Endothelial cell of umbilical vein (primary cell): ENCODE measurements at places on chromosomes 13 and 19. TPM values are rescaled to one million over a fixed set of nuclear protein-coding genes. Genes with fewer than 3 reads are reported as not detected.

DNA sequence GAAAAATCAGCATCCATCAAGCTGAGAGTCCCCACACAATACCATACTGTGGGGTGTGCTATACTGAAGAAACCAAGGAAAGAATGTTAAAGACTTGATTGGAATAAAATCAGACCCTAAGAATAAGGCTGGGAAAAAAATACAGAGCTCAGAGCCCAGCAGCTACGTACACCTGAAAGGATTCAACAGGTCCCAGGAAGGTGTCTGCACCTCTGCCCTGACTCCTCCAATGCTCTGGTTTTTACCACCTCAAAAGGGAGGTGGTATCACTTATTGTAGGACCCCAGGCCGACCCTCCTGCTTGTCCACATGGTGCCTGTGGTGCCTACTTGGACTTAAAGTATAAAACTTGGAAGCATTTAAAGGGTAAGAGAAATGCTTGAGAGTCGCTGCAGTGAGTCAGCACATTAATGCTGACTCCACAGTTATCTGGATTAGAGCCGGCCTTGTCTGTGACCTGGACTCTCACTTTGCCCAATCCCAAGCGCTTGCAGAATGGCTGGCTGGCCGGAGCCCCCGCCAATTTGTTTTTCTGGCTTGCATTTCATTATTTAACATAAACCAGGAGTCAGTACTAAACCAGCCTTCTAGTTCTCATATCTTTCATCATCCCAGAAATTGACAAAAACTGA is 110.1 kb downstream of the FGF14 start:
- no peak overlapping the region for H3K4me3 ChIP-seq
- no peaks in the 10 kb centered on the region for H3K4me1 ChIP-seq
- H3K36me3 ChIP-seq = no peaks in the 10 kb centered on the region
- no peak overlapping the region for H3K27ac ChIP-seq

GTF3A gene
- total RNA-seq = 71.2 and 73.3 TPM in 2 replicates

DNA sequence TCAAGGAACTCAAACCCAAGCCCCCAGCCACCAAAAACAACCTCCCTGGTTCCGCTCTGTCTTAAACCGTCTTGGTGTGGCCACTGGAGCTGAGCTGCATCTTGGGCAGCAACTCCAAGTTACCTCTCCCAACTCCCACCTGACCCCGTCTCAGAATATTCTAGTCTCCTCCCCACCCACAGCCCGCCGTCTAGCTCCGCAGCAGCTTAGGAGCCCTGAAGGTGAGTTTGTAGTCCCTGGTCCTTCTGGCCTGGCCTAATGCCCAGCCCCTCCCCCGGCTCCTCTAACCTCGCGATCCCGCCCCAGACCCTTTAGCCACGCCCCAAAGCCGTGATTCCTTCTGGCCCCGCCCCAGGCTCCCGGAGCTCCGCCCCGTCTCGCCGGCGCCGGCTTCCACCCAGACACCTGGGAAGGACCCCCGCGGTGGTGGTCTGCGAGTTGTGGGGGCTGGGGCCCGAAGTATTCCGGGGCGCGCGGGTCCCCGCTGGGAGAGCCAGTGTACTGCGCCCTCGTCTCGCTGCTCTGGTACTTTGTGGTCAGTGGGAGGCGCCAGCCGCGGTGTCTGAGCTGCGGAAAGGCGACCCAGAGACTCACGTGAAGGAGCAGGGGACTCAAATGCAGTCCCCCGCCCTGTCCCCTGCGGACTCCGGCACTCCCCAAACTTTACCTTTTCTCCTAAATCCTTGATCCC is 2.5 kb upstream of the LHB start:
- peak; percentile 42 for DNase-seq
- H3K27ac ChIP-seq = no peak overlapping the region
- H3K36me3 ChIP-seq = no peaks in the 10 kb centered on the region
- peaks cover 10% of the 10 kb centered on the region for H3K4me1 ChIP-seq

DNA sequence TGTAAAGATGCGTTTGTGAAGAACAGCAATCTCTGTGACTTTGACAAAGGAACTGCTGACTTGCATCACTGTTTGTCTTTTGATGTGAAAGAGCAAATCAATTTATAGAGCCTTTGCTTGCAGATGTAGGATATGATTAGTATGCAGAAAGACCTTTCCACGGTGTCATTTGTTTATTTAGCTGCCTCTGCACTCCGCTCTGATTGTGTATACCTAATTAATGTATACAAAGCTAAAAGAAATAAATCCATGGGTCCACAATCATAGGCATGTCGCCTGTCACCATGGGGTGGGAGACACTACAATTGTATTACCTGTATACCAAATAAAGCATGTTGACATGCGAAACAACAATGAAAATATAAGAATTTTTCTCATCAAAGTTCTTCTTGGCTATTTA is 410.7 kb downstream of the MZT1 start:
- no peaks in the 10 kb centered on the region for H3K4me1 ChIP-seq
- H3K27ac ChIP-seq = no peak overlapping the region
- DNase-seq = no peak
- no peaks in the 10 kb centered on the region for H3K36me3 ChIP-seq
- no peaks in the 10 kb centered on the region for H3K27me3 ChIP-seq

GRCh38 chr19:19943848-19944582 is 43.3 kb downstream of the ZNF93 start:
- no peak for DNase-seq
- no peak overlapping the region for H3K4me3 ChIP-seq
- no peaks in the 10 kb centered on the region for H3K27me3 ChIP-seq
- no peaks in the 10 kb centered on the region for H3K4me1 ChIP-seq

TPTE2 gene
- not detected in 2 replicates for total RNA-seq

CLEC17A gene
- not detected in 2 replicates for total RNA-seq

MAG gene
- not detected in 2 replicates for total RNA-seq

DNA sequence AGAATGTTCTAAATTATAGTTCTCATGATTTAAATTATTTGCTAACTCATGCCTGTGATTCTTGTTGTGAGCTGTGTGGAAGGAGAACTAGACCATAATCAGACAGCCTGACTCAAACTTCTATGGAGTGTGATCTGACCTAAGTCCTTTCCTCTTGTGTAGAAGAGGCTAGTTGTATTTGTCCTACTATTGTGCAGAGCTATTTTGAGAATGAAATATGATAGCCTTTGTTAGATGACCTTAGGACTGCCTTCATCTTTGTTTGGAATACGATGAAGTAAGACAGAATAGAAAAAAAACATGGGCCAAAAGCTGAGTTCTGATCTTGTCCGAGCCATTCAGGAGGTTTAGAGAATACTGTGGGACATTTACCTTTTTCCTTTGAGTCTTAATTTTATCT is 119.4 kb downstream of the STOML3 start:
- H3K27ac ChIP-seq = no peak overlapping the region
- no peaks in the 10 kb centered on the region for H3K36me3 ChIP-seq
- H3K4me3 ChIP-seq = no peak overlapping the region
- peaks cover 3% of the 10 kb centered on the region for H3K27me3 ChIP-seq
- no peaks in the 10 kb centered on the region for H3K4me1 ChIP-seq

GRCh38 chr13:81568824-81569223 is 1227.9 kb upstream of the SPRY2 start:
- no peak overlapping the region for H3K27ac ChIP-seq
- H3K4me1 ChIP-seq = no peaks in the 10 kb centered on the region
- H3K36me3 ChIP-seq = no peaks in the 10 kb centered on the region
- no peaks in the 10 kb centered on the region for H3K27me3 ChIP-seq

TJP3 gene
- total RNA-seq = not detected in 2 replicates

GRCh38 chr13:20923272-20923671 is 20.7 kb upstream of the XPO4 start:
- H3K4me1 ChIP-seq = no peaks in the 10 kb centered on the region
- H3K4me3 ChIP-seq = no peak overlapping the region
- H3K27ac ChIP-seq = no peak overlapping the region
- no peak for DNase-seq
- no peaks in the 10 kb centered on the region for H3K27me3 ChIP-seq

TMEM255B gene
- total RNA-seq = 85.0 and 105 TPM in 2 replicates

SELENOV gene
- not detected in 2 replicates for total RNA-seq

CDADC1 gene
- total RNA-seq = 9.1 and 9.9 TPM in 2 replicates

MCF2L gene
- total RNA-seq = 0.58 TPM in 1 of 2 replicates, not detected in the other

DNA sequence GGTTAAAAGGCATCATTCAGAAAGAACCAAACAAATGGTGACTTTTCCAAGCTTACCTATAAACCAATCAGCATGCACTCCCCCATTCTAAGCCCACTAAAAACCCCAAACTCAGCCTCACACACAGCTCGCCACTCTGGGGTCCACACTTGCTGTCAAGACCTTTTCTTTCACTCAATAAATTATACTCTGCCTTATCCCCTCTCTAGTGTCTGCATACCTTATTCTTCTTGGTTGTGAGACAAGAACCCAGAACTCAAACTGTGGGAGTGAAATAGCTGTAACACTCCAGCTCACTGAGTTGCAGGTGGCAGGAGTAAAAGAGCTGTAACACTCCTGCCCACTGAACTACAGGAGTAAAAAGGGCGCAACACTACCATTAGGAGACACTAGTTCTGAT is 559.0 kb downstream of the TBC1D4 start:
- no peak overlapping the region for H3K27ac ChIP-seq
- no peak for DNase-seq
- H3K4me3 ChIP-seq = no peak overlapping the region
- no peaks in the 10 kb centered on the region for H3K36me3 ChIP-seq
- H3K4me1 ChIP-seq = no peaks in the 10 kb centered on the region

LILRA1 gene
- total RNA-seq = not detected in 2 replicates

DNA sequence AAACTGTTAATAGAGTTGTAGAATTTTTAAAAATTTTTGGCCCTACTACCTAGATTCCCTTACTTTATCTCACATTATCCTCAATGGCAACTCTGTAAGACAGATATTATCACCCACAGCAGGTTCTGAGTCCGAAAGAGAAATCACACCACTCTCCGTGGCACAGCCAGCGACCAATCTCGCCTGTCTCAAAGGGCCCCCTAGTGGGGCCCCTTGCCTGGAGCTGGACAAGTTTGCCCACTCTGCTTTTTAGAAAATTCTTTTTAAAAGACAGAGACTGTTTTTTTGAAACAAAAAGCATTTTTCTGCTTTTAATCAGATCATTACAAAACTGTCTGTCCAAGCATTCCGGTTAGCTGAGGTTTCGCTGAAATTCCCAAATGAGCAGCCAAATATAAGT is 21.7 kb downstream of the PHF11 start:
- no peaks in the 10 kb centered on the region for H3K4me1 ChIP-seq
- peaks cover 4% of the 10 kb centered on the region for H3K36me3 ChIP-seq
- DNase-seq = no peak
- H3K27me3 ChIP-seq = no peaks in the 10 kb centered on the region
- H3K4me3 ChIP-seq = no peak overlapping the region

GRCh38 chr13:50595196-50595595 is 248.3 kb downstream of the DLEU7 start:
- H3K36me3 ChIP-seq = no peaks in the 10 kb centered on the region
- H3K4me1 ChIP-seq = peaks cover 5% of the 10 kb centered on the region
- no peaks in the 10 kb centered on the region for H3K27me3 ChIP-seq
- DNase-seq = no peak

DNA sequence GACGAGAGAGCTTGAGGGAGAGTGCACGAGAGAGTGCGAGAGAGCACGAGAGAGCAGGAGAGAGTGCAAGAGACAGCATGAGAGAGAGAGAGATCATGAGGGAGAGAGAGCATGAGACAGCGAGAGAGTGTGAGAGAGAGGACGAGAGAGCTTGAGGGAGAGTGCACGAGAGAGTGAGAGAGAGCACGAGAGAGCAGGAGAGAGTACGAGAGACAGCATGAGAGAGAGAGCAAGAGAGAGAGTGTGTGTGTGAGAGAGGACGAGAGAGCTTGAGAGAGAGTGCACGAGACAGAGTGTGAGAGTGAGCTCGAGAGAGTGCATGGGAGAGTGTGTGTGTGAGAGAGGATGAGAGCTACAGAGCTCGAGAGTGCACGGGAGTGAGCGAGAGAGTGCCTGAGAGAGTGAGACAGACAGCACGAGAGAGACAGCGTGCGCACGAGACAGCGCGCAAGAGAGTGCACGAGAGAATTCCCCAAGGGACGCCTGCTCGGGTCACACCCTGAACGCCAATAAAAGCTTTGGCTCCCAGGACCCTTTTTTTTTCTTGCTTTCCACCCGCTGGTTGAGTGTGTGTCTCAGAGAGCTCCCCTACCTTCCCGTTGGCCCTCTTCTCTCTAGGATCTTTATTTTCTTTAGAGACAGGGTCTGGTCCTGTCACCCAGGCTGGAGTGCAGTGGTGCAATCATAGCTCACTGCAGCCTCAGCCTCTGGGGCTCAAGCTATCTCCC is 3.7 kb downstream of the CD70 start:
- no peaks in the 10 kb centered on the region for H3K4me1 ChIP-seq
- no peak overlapping the region for H3K27ac ChIP-seq
- no peak for DNase-seq
- H3K4me3 ChIP-seq = no peak overlapping the region
- H3K27me3 ChIP-seq = peaks cover 43% of the 10 kb centered on the region
- no peaks in the 10 kb centered on the region for H3K36me3 ChIP-seq

F10 gene
- not detected in 2 replicates for total RNA-seq

DNA sequence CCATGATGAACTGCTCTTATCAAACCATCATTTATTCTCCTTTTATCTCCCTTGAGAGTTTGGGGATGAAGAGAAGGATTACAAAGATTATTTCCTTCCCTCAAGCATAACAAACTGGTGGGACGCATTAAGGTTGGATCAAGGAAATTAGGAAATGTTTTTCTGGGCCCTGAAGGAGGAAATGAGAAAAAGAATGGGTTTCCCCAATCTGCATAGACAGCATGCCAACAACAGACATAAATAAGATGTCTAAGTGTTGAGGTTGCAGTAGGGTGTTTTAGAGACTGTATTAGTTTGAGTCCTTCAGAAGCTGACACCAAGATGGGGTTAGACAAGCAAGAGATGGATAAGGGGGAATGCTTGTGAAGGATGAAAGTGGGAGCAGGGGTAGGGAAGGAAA is 7.3 kb downstream of the EPSTI1 start:
- H3K36me3 ChIP-seq = no peaks in the 10 kb centered on the region
- H3K4me3 ChIP-seq = no peak overlapping the region
- no peaks in the 10 kb centered on the region for H3K27me3 ChIP-seq
- no peaks in the 10 kb centered on the region for H3K4me1 ChIP-seq
- DNase-seq = no peak
- H3K27ac ChIP-seq = no peak overlapping the region

SMIM44 gene
- not detected in 2 replicates for total RNA-seq

TMEM59L gene
- total RNA-seq = 0.25 and 0.97 TPM in 2 replicates
